GM12891 (cell line): ENCODE measurements at places on chromosomes 7 and 10.

GRCh38 chr7:47170516-47170915, 411.4 kb downstream of the TNS3 start:
- DNase-seq, result no peak

GRCh38 chr7:129210256-129210988, 14.4 kb upstream of the AHCYL2 start:
- peak; percentile 92 for DNase-seq

DNA sequence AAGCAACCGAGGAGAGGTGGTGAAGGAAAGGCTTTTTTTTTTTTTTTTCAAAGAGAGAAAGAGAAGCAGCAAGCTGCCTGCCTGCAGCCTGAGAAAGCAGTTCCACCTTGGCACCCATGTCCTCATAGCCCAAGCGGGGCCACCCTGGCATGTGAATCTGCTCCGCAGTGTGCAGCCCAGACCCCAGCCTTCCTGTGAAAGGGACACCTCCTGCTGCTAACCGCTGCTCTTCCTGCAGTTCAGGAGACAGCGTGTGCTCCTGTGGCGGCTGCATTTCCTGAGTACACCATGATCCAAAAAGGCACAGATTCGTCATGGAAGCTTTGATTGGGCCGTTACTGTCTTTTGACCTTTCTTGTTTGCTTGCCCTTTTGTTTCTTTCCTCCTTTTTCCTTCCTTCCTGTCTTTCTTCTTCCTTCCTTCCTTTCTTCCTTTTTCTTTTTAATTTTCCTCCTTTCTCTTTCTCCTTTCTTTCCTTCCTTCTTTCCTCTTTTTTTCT, 38.1 kb downstream of the IKZF1 start:
- no peak for DNase-seq

GRCh38 chr7:73871163-73872011, 10.4 kb downstream of the TMEM270 start:
- DNase-seq, result no peak

DNA sequence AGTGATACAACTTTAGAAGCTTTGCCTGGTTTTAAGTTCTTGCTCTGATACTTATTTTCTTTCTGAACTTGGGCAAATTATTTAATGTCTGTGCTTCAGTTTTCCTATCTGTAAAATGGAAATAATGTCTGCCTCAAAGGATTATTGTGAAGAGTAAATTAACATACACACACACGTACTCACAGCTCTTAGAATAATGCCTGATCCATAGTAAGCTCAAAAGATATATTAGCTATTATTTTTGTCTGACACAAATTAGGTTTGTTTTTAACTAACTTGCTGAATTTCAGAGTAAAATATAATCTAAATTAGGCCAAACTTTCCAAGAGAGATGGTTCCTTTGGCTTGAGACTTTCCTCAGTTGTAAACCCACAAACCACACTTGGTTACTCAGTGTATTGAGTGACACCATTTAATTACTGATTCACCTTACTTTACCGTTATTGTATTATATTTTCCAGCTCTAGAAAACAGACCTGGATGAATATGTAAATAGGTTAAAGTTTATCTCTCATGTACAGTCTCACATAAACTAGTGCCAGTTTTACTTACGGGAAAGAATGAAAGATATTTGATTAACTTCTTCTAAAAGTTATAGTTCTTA, 50.4 kb downstream of the VTI1A start:
- no peak for DNase-seq

GRCh38 chr7:144438759-144439158, 35.3 kb upstream of the NOBOX start:
- DNase-seq, result no peak

DNA sequence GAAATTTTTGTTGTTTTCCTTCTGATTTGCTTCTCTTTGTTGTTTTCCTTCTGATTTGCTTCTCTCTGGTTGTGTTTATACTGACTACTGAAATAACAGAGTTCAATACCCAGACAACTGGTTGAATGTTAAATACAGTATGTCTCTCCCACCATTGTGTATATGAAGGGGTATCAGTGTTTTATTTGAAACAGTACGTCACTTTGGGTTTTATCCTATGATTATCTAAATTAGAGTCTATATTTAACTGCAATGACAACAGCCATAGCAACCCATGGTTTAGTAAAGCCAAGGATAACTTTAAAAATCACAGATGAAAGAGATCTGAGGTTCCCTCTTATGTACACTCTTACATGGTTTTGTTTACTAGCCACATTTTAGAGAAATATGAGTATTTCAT, 141.3 kb downstream of the GNAT3 start:
- no peak for DNase-seq

DNA sequence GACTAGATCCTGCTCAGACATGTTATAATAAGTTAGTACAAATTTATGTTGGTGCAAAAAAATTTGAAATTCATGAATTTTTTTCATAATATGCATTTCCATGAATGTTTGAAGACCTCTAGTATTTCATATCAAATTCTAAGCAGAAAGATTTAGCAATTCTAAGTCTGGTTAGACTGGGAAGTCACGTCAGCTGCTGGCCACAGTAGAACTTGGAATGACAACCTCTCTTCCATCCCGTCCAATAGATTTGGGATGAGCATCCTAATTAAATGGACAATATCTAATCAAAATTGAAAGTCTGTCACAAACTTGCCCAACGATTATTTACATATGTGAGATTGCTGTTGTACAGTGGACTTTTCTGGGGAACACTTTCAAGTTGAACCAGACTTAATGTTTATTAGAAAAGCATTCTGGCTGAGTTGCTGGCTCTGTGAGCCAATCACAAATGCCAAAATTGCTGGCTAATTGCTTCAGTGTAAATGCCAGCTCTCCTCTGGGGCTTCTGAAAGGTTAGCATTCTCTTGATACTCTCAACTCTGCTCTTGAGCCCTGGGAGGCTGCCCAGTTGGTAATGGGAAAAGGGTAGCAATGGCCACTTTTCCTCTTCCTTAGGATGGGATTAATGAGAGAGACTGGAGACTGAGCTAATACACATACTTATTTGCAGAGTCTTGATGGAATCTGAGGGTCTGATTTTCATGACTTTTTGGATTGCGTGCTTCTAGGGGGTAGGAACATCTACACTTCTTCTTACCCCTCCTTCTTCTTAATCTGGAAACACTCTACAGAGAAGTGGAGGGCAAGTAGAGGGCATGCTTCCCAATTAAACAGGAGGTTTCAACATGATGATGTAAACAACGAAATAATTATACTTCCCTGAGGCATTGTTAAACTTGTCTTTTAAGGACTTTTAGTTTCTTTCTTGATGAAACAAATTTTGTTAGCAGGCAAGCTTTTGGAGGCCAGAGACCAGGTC, 253.5 kb downstream of the BAMBI start:
- DNase-seq, result no peak

GRCh38 chr10:104340111-104340526, 1.9 kb upstream of the ITPRIP start:
- DNase-seq, result no peak

GRCh38 chr10:78761311-78761781, 307.4 kb upstream of the ZMIZ1 start:
- DNase-seq, result no peak

DNA sequence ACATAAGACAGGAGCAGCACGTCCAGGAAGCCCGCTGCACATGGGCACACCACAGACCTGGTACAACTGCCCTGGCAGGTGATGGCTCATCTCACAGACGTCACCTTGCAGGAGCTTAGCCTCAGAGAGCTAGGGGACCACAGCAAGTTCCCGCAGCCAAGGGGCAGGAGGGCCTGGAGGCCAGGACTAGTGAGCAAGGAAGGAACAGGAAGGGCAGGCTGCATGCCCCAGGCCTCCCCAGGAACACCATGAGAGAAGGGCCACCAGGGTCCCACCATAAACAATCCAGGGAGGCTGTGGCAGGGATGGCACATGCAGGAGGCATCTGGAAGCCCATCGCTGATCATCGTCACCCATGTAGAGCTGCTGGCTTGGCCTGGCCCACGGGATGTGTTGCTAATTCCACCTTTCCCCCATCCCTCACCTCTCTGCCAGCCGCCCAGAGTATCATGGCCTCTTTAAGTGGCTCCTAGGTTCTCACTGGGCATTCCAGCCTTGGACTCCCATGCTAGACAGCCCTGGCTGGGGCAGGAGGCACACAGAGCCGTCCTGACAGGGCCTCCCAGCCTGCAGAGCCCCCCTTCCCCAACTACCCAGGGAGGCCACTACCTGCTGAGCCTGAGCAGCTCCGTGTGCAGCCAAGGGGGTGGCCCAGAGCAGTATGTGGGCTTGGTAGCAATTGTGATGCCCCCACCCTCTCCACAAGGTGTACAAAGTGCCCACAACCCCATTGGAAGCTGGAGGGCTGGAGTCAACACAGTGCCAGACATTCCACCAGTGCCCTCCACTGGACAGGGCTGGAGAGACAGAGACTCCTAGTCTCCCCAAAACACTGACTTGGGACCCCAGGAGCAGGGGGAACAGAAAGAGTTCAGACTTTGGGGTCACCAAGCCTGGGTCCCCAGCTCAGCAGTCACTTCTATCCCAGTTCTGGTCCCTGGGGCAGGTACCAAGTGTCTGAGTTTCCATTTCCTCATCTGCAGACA, 35.5 kb downstream of the GRID1 start:
- DNase-seq, result no peak

- DNase-seq, result no peak
Observed at GRCh38 chr7:131235489-131236317, 92.0 kb upstream of the MKLN1 start.

DNA sequence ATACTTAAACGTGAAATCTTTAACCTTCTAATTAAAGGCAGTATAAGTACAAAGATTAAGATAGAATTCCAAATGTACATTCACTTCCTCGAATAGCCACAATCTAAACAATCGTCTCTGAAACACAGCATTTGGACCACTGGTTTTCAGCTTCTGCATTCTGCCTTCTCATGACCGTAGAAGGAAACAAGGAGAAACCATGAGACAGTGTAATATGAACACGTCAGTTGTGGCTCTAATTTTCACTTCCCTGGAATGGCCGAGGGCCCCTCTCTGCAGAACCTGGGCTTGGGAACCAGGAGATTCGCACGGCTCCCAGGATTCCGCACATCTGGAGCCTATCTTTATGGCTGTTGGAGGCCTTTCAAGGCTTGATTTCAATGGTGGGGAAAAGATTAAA, 189.3 kb downstream of the KLF6 start:
- no peak for DNase-seq

GRCh38 chr10:37734971-37735370, 122.4 kb downstream of the ZNF248 start:
- DNase-seq, result no peak

DNA sequence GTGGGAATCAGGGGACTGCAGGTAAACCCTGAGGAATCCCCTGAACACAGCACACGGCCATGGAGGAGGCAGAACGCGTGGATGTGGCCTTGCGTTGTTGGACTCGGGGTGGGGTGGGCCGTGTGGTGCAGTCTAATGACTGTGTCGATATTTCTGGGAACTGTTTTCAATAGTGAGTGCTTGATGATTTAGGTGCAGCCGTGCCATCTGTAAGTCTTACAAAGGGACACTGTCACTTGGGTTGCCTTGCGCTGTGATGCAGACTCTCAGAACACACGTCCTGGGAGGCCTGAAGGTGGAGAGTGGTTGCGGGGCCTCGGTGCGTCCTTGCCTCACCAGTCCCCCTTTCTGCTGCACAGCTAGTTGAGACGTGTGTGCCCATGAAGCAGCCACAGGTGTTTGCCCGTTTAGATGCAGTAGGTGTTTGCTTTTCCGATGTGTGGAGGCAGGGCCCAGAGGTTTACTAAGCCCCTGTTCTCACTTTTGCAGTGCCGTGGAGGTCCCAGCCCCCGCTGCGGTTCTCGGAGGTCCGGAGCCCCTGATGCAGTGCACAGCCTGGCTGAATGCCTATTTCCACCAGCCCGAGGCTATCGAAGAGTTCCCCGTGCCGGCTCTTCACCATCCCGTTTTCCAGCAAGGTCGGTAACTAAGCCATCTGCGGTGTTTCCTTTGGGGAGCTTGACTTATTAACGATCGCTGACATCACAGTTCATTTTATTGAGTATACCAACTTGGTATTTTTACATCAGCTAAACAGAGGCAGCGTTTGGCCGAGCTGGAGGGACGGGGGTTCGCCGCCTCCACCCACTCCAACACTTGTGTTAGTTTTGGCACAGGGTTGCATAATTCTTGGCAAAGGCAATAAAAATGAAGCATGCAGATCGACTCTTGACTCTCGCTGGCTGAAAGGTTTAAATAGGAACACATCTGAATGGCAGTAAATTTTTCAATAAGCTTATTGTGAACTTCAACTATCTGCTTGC, 240.7 kb downstream of the MGMT start:
- no peak for DNase-seq

DNA sequence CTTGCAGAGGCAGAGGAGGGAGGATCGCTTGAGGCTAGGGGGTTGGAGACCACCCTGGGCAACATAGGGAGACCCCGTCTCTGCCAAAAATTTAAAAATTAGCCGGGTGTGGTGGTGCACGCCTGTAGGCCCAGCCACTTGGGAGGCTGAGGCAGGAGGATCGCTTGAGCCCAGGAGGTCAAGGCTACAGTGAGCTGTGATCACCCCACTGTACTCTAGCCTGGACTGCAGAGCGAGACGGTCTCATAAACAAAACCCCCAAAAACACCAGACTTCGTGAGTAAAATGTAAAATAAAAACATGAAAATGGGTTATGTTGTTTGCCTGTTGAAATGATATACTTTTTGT, 699 bp downstream of the LHPP start:
- no peak for DNase-seq

DNA sequence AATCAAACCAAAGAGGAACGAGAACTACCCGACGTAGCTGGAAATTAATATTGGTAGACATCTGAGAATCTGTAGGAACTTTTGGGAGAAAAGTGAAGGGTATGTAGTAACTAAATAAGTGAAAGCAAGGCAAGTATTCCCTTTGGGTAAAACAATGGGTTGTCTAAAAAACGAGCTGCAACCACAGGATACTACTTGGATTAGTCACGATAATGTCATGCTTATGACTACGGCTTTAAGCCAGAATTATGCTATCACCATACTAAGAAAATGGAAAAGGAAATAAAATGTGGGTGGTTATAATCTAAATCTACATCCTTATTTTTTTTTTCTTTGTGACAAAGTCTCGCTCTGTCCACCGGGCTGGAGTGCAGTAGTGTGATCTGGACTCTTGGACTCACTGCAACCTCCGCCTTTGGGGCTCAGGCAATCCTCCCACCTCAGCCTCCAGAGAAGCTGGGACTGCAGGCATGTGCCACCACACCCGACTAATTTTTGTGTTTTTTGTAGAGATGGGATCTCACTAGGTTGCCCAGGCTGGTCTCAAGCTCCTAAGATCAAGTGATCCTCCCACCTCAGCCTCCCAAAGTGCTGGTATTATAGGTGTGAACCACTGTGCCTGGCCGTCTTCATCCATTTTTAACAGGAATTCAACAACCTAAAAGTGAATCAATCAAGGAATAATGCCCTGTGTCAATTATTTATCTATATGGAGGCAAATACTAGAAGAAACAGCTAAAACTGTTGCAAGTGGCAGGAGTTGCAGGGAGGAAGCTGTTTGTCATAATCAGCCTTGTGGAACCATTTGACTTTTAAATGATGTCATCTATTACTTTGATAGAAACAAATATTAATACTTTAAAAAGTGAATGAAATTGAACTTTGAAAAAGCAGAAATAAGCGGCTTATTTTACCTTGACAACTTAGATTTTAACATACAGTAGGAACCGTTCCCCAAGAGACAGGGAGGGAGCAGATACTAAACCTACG, 189.3 kb downstream of the PRPF18 start:
- DNase-seq, result no peak

- DNase-seq, result no peak
Observed at GRCh38 chr10:125631806-125632205, 51.2 kb downstream of the TEX36 start.

GRCh38 chr10:101559596-101560297, 28.3 kb downstream of the POLL start:
- no peak for DNase-seq

GRCh38 chr7:39480901-39481300, 85.3 kb upstream of the YAE1 start:
- DNase-seq, result no peak

- no peak for DNase-seq
Observed at GRCh38 chr10:34343764-34344163, 471.3 kb downstream of the PARD3 start.
